SW480 (cell line): ENCODE measurements at places on chromosomes 5 and 9.

GRCh38 chr5:31964007-31964360 is 210.1 kb downstream of the GOLPH3 start:
- no peak for DNase-seq

- no peak for DNase-seq
Measured at GRCh38 chr9:117521293-117521692, 106.4 kb upstream of the ASTN2 start.

GRCh38 chr5:181229996-181230395 is 6.9 kb downstream of the TRIM41 start:
- DNase-seq: no peak

- no peak for DNase-seq
Measured at GRCh38 chr9:128045831-128046230, 21.3 kb downstream of the NAIF1 start.

DNA sequence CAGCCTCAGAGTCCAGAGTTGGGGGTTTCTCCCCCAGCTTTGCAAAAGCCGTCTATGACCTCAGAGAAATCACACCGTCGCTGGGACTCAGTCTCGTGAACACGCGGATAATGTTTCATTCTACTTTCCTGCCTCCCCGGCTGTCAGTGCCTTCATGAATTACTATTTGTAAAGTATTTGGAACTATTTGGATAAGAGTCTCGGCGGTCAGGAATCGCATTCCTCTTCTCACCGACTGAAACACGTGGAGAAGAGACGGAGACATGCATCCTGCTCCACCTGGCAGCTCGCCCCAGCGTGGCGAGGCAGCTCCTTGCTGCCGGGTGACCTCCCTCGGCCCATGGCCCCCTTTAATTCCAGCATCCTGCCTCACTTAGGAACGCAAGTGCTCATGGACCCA is 23.9 kb downstream of the IRX2 start:
- no peak for DNase-seq

DNA sequence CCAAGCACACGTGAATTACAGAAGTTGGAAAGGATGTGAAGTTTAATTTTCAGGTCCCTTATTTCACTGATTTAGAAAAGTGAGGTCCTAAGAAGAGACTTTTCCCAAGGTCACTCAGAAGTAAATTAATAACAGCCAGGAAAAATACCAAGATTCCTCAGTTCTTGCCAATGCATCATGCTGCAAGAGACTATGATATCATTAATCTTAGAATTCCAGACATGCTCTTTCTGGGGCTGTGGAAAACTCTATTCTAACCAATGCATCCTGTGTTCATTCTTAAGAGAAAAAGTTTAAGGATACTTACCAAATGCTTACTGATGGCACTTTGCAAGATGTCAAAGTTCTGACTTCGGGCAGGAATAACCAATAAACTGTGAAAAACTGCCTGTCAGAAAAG is 42.8 kb downstream of the TEX10 start:
- DNase-seq: no peak

- DNase-seq: no peak
Measured at GRCh38 chr5:77449981-77450380, 42.1 kb downstream of the WDR41 start.

DNA sequence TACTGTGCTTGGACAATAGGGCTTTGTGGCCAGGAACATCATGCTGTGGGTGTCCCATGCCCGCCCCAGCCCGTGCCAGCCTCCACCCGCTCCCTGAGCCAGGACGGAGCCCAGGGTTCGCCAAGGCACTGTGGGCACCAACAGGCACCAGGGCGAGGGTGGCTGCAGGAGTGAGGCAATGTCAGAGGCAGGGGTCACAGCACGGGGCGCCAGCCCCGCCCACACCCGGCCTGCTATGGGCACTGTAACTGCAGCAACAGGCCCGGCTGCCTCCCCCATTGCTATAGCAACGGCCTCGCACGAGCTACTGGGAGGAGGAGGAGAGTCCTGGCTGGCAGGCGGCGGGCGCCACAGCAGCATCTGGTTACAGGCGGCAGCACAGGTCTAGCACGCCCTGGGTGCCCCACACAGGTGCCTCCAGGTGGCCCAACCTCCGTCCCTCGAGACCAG is 2.5 kb downstream of the ABCA2 start:
- peak; percentile 83 for DNase-seq
